Stimulated activated CD4-positive, alpha-beta T cell treated with anti-CD3 and anti-CD28 coated beads, Interleukin-15, amount 100 ng/mL, for 24 hours (primary cell): ENCODE measurements at places on chromosomes 11 and 22.
A peak's percentile ranks its signal among the peaks of the same experiment; 100 is the strongest.

- no peak for DNase-seq
Measured at GRCh38 chr22:40153192-40153591, 24.5 kb upstream of the TNRC6B start.

- DNase-seq: no peak
Measured at GRCh38 chr11:114256967-114257286, 39.3 kb upstream of the NNMT start.

DNA sequence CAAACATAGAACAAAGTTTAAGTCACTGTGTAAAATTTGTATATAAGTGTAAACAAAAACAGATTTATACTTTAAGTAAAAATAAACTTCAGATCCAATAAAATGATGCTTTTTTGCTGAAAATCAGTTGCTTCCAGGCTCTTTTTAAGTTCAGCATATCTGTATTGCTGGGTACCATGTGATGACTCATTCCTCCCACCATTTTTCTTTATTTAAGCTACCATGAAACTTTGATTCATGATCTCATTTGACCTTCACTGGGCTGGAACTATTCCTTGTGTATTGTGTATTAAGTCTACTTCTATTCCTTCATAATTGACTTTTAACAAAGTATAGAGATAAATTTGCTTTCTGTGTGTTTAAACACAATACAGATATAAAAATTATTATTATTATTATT is 46.3 kb upstream of the RRM1 start:
- DNase-seq: no peak

DNA sequence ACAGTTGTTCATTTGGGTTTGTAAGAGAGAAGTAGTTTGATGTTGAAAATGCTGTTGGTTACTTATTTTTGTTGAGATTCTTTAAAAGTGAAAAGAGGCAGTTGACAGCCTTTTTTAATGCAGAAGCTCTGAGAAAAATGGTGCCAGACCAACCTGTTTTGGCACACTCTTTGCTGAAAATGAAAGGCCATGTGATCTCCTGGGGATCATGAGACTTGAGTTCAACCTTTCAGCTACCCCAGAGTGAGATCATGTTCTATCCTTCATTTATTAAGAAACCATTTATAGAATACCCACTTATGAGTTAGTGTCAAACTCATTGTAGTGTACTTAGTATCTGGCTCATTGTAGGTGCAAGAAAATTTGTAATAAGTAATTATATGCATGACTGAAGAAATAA is 196.2 kb downstream of the MAML2 start:
- DNase-seq: no peak

GRCh38 chr11:69339983-69340565 is 46.1 kb downstream of the MYEOV start:
- DNase-seq: no peak

- DNase-seq: peak; percentile 4
Measured at GRCh38 chr11:16280256-16280682, 76.1 kb downstream of the SOX6 start.

DNA sequence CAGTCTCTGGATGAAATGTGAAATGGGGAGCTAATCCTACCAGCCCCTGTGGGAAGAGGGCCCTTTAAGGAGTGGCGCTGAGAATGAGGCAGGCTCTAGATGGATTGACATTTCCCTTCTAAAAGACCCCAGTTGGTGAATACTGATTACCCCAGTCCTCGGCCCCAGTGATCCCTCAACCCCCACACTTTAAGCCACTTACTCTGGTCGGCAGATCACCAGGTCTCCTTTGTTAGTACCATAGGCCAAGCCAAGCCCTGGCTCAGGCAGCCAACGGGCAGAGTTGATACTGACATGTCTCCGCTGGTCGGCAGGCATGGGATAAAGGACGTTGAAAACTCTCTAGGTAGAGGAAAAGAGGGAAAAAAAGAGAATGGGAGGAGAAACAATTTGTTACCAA is 26.1 kb upstream of the CHRM4 start:
- DNase-seq: no peak

DNA sequence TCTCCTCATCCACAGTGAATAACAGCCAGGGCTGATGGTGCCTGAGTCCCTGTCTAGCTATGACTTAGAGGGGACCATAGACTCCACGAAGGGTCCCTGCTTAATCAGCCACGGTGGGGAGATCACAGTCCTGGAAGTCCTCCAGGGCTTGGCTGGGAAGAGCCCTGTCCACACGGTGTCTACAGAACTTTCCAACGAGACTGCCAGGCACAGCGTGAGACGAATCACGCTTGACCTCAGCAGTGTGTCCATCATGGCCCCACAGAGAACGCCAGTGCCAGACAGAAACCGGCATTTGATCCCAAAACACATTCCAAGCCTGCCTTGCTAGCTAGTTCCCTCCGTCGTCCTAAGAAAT is 143.4 kb downstream of the CRYBB2 start:
- DNase-seq: no peak

DNA sequence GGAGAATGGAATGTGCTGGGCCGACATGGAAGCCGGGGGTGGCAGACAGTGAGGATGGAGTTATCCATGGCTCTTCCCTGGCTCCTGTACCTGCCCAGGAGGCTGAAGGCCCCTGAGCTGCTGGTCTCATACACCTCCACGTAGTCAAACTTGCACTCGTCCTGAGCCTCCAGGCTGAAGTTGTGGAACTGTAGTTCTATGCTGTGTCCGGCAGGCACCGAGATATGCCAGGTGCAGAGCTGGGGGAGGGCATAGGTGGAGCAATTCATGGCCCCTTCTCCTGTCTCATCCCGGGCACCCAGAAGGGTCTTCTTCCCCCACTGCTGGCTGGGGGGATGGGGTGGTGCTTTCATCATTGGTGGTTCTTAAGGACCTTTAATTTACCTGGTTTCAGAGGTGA is 2.8 kb downstream of the MFRP start:
- DNase-seq: no peak

DNA sequence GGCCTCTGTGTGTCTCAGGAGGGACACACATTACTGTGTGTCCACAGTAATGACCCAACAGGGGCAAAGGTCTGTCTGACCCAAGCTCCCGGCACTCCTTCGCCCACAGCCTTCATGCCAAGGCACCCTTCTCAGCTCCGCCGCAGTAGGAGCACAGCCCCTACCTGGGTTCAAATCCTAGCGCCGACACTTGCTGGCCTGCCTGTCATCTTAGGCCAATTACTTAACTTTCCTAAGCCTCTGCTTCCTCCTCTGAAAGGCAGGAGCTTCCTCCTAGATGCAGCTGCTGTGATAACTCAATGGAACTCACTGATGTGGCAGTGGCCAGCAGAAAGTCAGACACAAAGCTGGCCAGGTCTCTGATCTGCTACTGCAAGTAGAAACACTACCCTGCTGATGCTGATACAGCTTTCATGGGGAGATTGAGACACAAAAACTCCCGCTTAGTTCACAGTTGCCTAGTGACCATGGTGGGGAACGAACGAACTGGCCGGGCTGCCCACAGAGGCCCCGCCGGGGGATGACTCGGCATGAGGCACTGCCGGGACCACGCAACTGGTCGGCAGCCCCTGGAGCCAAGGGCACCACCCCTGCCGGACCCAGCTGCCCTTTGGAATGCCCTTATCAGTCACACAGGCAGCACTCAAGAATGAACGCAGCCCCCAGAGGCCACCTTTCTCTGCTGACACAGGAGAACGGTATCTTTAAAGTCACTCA is 8.1 kb downstream of the EHD1 start:
- no peak for DNase-seq

GRCh38 chr11:20933086-20933485 is 263.7 kb downstream of the NELL1 start:
- no peak for DNase-seq

- DNase-seq: no peak
Measured at GRCh38 chr11:8229299-8230177, 34.1 kb downstream of the LMO1 start.

DNA sequence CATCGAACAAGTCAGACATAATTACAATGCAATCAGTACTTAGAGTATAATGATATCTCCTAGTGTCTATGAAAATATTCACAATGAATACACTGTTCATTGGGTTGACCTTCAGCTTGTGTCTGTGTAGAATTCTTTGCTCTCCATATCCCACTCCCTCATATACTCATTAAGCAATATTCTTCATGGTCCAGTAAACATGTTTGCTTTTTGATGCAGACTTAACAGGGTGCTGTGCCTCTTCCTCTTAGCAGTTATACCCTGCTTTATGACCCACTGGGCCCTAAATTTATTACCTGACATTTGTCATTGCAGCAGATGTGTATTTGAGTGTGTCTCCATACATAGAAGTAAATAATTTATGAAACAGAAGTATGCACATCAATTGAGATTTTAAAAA is 352.5 kb upstream of the CCDC179 start:
- DNase-seq: no peak
